ENCODE measurements at places on chromosomes 1 and 21.
A peak's percentile ranks its signal among the peaks of the same experiment; 100 is the strongest.

DNA sequence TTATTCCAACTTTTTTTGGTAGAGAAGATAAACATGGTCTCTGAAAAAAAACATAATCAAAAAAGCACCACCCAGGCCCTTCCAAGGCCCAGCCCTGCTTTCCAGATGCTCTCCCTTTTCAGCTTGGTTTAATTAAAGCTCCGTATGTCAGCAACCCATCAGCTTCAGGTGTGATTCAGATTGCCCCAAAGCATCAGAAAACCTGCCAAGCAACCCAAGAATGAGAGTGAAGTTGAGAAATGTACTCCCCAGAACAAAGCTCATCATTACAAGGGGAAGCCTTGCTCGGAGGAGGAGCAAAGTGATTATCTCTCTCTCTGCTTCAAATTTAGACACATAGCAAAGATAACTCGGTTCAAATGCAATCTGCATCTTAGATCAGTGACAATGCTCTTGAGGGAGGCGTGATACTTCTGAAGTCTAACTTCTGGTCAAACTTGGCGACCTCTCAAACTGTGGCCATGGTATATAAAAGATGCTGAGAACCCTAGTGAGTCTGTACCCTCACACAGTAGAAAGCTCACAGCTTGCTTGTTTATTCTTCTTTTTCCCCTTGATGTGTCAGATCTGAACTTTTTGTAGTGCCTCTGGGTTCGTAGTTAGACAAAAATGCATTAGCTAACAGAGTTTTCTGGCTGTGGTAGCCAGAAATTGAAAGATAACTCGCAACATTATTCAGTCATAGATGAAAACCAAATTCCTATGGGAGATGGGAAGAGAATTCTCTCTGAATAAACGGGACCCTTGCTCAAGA, 63.3 kb upstream of the ZC3H11B start:
- no peak for DNase-seq

- DNase-seq, result no peak
Observed at GRCh38 chr1:90823686-90824085, 106.6 kb upstream of the BARHL2 start.

DNA sequence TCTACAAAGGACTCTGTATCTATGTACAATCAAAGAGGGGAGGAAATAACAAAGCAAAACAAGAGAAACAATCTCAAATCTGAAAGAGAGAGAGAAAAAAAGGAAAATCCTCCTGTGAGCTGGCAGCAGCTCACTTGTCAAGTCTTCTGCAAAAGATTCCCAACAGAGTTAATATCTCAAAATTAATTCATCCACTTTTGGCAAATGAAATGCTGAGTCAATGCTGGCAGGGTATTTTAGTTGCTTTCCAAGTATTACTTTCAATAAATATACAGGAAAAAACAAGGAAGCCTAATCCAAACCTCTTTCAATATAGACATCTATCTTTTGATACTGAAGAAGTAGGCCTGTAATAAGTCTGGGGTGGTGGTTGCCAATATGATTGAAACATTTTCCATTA, 613.9 kb upstream of the NEGR1 start:
- no peak for DNase-seq

- DNase-seq, result no peak
Observed at GRCh38 chr1:203057911-203058675, 27.7 kb downstream of the MYOG start.

DNA sequence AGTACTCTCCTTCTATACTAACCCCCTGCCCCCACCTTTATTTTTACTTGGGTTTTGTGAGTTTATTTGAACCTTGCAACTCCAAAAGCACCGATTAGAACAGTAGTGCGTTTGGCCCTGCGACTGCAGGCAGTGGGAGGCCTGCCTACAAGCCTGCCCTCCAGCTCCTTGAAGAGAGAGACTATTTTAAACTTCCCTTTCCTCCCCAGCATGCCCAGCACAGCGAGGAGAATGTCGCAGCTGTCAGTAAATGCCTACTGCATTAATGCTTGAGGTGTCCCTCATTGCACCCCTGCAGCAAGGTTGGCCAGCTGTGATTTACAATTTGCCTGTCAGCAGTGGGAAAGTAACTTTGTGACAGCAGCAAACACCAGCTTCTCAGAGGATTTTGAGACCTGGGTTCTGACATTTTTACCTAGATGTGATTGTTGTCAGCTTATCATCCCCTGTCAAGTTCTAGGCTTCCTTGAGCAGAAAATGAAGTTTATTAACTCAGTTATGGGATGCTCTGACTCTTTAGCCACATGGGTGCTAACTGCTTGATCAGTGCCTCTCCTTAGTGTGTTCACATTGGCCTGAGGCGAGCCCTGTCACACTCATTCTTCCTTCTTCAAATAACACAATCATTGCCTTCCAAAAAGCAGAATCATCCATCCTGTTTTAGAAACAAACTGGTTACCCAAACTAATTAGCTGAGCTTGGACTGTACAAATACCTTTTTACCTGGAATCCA, 170.6 kb downstream of the PDE4B start:
- DNase-seq, result no peak

- no peak for DNase-seq
Observed at GRCh38 chr21:41953249-41953830, 478 bp downstream of the C2CD2 start.

GRCh38 chr1:175714350-175714749, 29.0 kb downstream of the TNR start:
- no peak for DNase-seq

GRCh38 chr21:37927711-37928110, 11.5 kb upstream of the KCNJ6 start:
- no peak for DNase-seq

DNA sequence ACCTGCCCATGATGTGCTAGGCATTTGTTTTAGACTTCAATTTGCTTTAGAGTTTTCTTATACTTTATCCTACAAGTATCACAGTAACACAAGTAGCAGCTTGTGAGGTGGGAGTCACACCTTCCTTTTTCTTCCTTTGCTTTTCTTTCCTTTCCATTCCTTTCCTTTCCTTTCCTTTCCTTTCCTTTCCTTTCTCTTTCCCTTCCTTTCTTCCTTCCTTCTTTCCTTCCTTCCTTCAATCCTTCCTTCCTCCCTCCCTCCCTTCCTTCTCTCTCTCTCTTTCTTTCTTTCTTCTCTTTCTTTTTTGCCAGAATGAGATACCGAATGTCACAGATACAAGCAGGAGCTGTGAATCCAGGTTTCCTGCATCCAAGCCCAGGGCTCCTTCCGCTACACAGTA, 3.9 kb downstream of the DPT start:
- no peak for DNase-seq

GRCh38 chr1:169928438-169929209, 34.9 kb upstream of the SCYL3 start:
- DNase-seq, result no peak

DNA sequence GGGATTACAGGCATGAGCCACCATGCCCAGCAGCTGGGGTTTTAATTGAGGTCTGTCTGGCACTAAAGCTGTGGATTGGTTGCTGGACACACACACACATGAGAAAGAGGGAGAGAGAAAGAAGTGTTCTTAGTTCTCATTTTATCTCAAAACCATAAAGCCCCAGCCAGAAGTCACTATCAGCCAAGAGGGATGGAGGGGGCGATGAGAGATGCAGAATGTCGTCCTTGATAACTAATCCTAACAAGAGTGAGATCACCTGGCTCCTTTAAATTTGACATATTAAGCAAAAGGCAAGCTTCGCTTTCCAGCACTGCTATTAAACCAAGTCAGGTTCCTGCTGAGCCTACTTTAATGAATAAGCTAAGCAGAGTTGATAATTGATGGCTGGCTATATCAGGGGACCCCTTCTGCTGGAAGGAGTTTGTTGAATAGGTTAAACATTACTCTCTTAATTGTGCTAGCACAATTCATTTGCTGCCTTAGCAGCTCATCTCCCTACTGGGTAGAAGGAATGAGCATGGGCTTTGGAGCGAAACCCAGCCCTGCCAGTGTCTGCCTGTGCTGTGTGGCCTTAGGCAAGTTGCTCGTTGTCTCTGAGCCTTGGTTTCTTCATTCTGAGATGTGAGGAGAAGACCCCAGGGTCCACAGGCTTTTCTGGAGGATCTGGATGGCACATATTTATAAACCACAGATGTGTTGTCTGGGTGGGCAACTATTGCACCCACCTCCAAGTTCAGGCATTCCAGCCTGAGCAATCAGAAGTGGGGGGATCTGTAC, 50.8 kb downstream of the ALPL start:
- DNase-seq, result no peak

DNA sequence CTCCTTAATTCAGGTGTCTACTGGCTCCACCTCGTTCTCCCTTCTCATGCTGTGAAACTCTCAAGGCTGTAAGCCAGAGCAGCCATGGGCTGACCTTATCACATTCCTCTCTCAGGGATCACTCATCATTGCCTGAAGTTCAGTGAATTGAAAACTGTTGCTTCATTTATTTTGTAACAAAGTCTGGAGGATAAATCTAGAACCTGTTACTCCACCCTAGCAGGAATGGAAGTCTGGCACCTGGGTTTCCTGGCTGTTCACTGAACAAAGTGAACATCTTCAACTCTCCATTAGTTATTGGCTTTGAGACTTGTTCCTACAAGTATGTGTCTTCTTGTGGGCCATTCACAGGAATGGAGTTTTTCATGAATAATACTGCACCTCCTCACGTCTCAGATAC, 584.1 kb downstream of the PTPRU start:
- no peak for DNase-seq

- DNase-seq, result no peak
Observed at GRCh38 chr1:94722181-94722580, 98.0 kb upstream of the SLC44A3 start.

DNA sequence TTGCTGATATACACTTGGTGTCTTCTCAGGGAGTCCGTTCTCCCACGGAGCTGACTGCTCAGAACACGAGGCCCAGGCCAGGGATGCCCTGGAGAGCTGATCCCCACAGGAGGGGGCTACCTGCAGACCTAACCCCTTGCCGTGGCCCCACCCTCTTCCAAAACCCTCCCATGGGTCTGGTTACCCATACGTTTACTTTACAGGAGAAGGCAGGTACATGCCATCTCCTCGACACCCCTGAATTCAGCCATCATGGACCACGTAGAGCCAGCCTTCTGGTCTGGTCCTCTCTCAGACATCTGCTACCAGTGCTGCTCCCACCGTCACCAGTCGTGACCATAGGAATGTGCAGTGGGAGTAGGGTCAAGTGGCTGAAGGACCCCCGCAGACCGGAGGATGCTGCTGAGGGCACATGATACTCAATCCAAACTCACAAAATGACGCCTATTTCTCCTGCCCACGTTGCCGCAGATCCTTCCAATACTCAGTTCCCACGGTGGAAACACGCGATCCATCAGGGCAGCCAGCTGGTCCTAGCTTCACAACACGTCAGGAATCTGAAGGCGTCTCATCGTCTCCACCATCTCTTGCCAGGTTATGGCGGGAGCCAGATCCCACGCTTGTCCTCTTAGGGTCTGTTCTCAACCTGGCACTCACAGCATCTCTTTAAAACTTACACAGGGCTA, 26.7 kb downstream of the PGBD5 start:
- DNase-seq, result no peak

DNA sequence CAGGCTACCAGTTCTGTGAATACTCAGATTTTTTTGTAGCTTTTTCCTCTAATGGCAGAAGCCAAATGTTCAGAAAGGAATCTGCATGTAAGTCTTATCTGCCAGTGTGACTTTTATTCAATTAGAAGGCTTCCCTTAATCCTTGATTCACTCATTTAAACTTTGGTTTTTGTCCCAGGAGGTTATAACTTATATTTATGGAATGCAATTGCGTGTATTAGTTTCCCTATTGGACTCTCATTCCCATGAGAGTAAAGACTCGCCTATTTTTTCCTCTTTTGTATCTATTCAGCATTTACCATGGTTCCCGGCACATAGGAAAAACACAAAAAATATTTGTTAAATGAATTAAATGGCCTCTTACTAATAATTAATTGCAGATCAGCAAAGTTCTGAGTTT, 3.5 kb downstream of the NTMT2 start:
- DNase-seq, result no peak

DNA sequence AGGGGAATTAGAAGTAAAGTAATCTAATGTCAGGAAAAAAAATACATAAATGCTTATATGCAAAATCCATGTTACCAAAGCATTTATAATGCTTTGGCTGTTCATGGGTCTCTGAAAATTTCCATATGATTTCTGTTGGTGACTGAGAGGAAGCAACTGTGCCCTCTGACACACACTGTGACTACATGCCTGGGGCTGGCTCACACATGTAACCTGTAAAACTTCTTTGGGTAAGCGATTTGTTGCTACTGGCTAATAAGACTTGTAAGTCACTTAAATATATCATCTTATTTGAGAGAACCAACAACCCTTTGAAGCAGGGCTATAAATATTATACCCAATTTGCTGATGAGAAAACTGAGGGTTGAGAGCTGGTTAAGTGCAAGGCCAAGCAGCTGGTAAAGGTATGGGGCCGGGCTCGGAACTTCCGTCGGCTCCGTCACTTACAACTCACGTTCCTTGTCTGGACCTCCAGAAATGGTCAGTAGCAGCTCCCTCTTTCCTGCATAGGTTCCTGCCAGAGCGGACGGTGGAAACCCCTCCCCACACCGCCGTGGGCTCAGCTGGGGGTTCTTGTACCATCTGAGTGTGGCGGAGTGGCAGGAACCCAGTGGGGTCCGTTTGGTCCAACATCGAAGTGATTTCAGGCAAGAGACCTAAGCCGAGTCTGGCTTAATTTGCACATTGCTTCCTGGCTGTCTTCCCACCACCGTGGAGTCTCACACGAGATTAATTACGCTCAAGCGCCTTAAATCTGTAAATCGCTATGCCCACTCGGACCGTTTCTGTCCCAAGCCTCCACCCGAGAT, 714 bp downstream of the DFFA start:
- DNase-seq, result no peak

- DNase-seq, result no peak
Observed at GRCh38 chr1:160773093-160773492, 22.9 kb upstream of the LY9 start.

- DNase-seq, result no peak
Observed at GRCh38 chr1:246815693-246816270, 91.6 kb downstream of the SCCPDH start.

GRCh38 chr21:33643658-33644311, 1.5 kb downstream of the ITSN1 start:
- DNase-seq, result no peak

DNA sequence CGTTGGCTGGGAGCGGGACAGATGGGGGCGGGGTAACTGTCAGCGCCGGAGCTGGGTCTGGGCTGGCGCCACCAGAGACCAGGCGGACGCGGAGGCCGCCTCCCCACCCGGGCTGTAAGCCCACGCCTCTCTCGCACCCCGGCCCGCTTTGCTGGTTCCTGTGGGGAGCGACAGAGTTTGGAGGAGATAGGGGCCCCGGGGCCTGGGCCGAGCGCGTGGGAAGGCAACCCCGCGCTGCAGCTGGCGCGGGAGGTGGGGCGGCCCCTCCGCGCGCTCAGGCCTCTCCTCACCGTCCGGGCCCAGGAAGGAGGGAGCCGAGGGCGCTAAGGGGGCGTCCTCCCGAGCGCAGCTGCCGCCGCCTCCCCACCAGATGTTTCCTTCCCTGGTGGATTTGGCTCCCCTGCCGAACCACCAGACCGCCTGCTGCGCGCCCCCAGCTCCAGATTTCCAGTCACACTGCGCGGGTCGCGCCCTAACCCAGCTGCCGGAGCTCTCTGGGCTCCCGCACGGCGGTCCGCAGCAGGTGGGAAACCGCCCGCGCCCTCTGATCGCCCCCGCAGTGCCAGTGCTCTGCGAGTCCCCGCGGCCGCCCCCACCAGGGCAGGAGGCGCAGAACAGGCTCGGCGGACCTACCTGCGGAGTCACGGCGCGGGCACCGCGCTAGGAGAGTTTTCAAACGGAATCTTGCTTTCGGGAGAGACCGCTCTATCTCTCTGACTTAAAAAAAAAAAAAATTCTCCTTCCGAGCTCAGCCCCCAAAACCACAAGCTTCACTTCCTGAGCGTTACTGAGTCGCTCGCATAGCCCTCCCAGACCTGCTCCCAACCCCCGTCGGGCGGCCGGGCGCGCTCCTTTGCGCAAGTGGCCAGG, 1.1 kb downstream of the GFI1 start:
- DNase-seq, result peak; percentile 91

Measured in stimulated activated CD4-positive, alpha-beta T cell treated with anti-CD3 and anti-CD28 coated beads, Interleukin-15, amount 100 ng/mL, for 48 hours (primary cell).